Stimulated activated CD8-positive, alpha-beta memory T cell treated with anti-CD3 and anti-CD28 coated beads, Interleukin-4, amount 100 ng/mL, for 4 hours (primary cell): ENCODE measurements at places on chromosomes 16 and 17.

- DNase-seq = no peak
Observed at GRCh38 chr16:4090351-4090851, 25.8 kb downstream of the ADCY9 start.

- no peak for DNase-seq
Observed at GRCh38 chr16:64648282-64648681, 473.6 kb downstream of the CDH11 start.

- DNase-seq = no peak
Observed at GRCh38 chr17:75983501-75984181, 4.6 kb downstream of the TEN1 start.

- DNase-seq = no peak
Observed at GRCh38 chr17:6498356-6498755, 54.1 kb downstream of the PIMREG start.

DNA sequence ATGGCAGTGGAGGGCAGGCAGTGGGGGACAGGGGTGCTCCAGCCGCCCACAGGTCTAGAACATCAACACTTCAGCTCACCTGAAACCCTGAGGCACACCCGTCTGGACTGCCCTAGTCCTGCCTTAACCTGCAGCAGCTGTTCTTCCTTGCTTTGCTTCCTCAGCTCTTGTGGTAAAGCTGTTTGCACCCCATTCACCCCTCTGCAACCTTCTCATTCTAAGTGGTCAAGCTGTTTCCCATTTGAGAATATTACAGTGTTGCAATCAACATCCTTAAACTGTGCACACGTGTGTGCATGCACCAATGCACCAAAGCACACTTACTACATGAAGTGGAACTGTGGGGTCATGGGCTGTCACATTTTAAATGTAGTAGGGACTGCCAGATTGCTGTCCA lies 32.4 kb downstream of the SCNN1B start:
- no peak for DNase-seq

- DNase-seq = no peak
Observed at GRCh38 chr17:79947351-79948031, 88.2 kb downstream of the TBC1D16 start.

- no peak for DNase-seq
Observed at GRCh38 chr17:33049781-33050414, 58.3 kb downstream of the SPACA3 start.

DNA sequence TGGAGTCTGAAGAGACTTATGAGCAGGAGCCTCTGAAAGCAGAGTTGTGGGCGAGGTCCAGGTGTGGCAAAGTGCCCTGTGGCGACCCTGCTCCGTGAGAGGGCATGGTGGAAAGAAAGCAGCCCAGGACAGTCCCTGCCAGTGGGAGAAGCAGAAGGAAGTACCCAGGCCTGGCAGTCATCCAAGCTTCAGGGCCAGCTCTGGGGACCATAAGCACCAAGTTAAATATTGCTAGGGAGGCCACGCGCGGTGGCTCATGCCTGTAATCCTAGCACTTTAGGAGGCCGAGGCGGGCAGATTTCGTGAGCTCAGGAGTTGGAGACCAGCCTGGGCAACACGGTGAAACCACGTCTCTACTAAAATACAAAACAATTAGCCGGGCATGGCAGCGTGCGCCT lies 4.9 kb upstream of the ASGR1 start:
- no peak for DNase-seq

- DNase-seq = no peak
Observed at GRCh38 chr17:73069164-73069770, 23.2 kb downstream of the SLC39A11 start.

GRCh38 chr17:63916566-63917185 lies 2.0 kb downstream of the GH1 start:
- no peak for DNase-seq

DNA sequence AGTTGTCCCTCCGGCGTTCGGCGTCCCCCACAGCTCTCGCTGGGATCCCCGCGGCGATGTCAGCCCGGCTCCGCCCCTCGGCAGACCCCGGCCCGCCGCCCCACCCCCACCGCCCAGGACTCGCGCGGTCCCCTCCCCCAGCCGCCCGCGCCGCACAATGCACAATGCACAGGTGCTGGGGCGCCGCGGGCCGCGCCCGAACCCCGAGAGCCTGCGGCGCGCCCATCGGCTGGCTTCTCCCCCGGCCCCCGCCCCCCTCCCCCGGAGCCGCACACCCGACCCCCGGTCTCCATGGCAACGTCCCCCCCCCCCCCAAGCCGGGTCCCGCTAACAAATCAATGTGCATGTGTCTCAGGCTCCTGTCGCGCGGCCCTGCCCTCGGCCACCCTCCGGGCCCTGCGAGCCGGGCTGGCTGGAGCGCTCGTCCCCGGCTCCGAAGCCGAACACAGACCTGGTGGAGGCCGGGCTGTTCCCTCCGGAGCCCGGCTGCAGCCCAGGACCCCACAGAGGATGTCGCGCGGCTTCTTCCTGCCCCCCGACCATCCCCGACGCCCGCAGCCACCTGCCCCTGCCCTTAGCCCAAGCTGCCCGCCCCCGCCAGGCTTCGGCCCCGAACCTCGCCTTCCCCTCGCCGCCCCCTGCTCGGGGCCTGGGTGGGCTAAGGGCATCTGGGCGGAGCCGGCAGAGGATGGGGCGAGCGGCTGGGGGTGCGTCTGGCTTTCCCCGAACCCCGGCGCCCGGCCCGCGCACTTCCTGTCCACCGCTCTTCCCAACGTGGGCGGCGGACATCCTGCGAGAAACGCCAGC lies 818 bp upstream of the CBX8 start:
- DNase-seq = no peak

- no peak for DNase-seq
Observed at GRCh38 chr17:50890675-50891516, 24.7 kb upstream of the TOB1 start.

GRCh38 chr16:47727131-47727530 lies 266.0 kb downstream of the PHKB start:
- DNase-seq = no peak

DNA sequence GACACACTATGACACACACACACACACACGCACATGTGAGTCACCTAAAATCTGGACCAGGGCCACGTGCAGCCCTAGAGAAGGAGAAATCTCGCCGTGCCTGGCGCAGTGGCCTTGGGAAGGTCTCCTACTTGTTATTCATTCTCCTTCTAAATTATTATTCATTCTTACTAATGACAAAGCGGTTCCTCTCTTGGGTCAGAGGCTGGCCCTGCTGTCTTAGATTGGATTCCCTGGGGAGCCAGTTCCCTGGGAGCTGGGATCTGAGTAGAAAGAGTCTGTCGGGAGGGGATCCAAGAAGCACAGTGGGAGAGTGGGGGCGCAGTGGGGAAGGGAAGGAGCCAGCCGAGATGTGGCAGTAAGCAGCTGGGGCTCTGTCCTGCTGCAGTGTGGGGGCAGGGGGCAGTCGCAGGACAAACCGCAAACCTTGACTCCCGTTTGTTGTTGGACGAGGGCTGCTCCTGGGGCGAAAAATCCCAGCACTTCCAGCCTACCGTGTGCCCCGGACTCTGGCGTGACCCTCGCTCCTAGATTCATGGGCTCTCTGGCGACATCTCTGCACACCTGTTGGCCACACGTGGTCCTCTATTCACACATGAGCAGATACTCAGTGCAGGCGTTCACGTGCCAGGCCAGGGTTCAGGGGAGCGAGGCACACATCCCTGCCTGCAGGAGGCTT lies 18.7 kb upstream of the JPH3 start:
- DNase-seq = no peak

DNA sequence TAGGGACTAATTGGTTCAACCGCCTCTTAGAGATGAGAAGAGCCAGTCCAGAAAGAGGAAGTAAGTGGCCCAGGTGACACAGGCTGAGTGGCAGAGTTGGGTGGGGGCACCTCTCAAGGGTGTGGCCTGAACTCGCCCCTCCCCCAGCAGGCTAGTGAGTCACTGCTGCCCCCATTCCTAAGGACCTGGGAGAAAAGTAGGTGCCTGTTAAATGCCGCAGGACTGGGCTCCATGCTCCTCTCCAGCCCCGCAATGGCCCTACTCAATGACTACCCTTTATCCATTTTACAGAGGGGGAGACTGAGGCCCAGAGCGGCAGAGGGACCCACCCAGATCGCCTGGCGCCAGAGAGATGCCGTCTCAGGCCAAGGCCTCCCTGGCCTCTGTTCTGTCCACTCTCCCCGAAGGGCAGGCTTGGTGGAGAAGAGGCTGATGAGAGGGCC lies 8.1 kb downstream of the TMEM235 start:
- DNase-seq = no peak

DNA sequence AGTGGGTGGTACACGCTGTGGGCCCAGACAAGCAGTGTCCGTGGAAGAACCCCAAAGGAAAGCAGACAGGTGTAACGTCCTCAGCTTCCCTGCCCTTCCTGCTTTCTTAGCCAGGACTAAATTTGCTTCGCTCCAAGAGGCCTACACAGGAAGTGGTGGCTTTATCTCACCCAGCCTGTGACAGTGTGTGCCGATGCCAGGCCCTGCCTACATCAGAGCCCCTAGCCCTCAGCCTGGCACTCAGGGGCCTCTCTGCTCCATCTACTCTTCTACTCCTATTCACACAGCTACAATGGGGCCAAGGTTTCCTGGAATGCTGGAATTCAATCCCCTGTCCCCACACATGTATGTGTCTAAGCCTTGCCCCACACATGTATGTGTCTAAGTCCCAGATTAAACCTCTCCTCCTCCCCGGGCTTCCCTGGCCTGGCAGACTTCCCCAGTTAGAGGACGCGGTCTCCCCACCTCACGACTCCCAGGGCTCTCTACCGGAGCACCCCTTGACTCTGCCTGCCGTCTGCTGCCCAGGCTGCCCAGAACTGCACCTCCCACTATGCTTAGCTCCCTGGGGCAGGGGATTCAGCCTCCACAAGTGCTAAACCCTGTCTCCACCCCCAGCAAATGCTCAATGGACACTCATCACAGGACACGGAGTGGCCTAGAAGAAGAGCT lies 8.2 kb downstream of the PGAP3 start:
- DNase-seq = no peak

- DNase-seq = no peak
Observed at GRCh38 chr16:2250652-2251295, 613 bp downstream of the ECI1 start.

- DNase-seq = no peak
Observed at GRCh38 chr17:76824093-76824492, 44.1 kb upstream of the MGAT5B start.

GRCh38 chr16:49494891-49495566 lies 121.4 kb downstream of the C16orf78 start:
- no peak for DNase-seq

DNA sequence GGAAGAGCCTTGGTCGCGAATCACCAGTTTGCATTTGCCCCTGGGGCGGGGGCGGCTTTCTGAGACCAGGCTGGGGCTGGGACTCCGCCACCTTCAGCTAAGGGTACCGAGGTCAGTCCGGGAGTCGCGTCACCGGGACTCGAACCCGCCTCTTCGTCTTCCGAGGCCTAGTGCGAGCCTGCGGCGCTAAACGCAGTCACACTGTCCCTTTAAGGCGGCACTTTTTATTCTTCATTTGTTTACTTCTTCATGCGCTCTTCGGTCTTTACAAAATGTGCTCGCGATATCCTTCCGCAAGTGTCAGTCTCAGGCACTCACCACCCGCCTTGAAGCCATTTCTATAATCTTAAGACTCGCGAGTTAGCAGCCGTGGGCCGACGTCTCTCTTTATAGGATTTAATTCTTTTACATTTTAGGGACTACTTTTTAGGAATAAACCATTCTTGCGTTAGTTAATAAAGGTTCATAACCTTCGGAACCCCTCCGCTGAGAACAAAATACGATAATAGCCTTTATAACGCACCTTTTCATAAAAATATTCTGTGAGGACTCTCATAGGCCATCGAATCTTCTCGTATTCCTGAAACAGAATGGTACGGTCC lies 593 bp upstream of the HEXIM1 start:
- no peak for DNase-seq

- DNase-seq = no peak
Observed at GRCh38 chr16:79150632-79151310, 449.8 kb downstream of the MAF start.

- no peak for DNase-seq
Observed at GRCh38 chr16:83900571-83900970, 1.7 kb downstream of the MLYCD start.

- DNase-seq = no peak
Observed at GRCh38 chr16:73166441-73166851, 118.5 kb upstream of the ZFHX3 start.

- DNase-seq = no peak
Observed at GRCh38 chr16:55482056-55482455, 3.1 kb downstream of the MMP2 start.

- DNase-seq = no peak
Observed at GRCh38 chr16:87351320-87351698, 32.3 kb downstream of the FBXO31 start.

GRCh38 chr17:17877529-17878358 lies 41.0 kb upstream of the SREBF1 start:
- DNase-seq = no peak

GRCh38 chr17:35978346-35978745 lies 3.0 kb downstream of the CCL16 start:
- no peak for DNase-seq

GRCh38 chr17:61161615-61162134 lies 238.0 kb upstream of the TBX2 start:
- DNase-seq = no peak
